Stimulated activated CD4-positive, alpha-beta T cell treated with anti-CD3 and anti-CD28 coated beads, Interleukin-1b, Interleukin-23, amount 100 ng/mL, for 1 hour (primary cell): ENCODE measurements at places on chromosomes 2 and 18.
A peak's percentile ranks its signal among the peaks of the same experiment; 100 is the strongest.

DNA sequence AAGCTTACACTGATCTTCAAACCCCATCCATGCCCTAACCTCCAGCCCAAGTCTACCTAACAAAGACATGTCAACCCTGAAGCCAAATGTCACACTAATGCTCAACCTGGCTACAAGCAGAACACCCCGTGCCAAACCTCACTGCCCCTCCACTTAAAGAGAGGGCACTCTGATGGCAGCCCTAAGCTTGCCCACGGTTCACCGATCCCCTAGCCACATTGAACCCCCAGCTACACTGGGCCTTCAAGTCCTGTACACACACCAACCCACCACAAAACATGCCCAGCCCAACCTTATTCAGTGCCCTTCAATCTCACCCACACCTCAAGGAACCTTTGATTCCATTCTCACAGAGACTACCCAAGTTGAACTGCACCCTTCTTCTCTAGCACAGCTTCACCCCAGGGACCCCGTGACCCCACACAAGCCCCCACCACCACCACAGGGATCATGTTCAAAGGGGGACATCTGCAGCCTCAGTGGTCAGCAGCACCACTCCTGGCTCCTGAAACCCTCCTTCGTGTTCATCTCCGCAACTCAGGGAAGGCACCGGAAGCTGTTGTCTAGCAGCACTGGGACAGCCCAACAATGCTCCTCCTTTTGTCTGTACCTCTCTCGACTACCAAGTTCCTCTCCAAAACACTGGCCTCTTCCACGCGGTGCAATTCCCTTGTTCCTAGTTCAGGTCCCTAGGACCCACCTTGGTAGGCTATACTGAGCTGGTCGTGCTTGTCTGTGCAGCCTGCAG lies 218.8 kb downstream of the CYP26B1 start:
- DNase-seq: no peak

DNA sequence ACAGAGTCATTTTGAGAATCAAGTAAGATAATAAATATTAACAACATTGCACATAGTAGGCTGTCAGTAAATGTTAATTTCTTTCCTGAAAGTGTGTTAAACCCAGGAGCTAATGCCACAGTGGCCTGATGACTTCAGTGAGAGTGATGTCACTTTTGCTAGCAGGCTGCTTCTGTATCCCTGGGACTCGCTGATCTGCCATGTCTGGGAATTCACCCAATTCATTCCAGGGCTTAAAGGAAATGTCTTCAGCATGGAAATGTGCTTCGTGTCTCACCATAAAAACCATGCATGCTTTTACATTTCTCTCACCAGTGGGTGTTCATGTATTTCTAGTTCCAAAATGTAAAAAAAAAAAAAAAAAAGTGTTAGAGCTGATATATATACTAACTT lies 56.8 kb upstream of the MAPRE3 start:
- DNase-seq: no peak

- no peak for DNase-seq
These were observed 107.0 kb downstream of the RAPGEF4 start for GRCh38 chr2:172842511-172843265.

DNA sequence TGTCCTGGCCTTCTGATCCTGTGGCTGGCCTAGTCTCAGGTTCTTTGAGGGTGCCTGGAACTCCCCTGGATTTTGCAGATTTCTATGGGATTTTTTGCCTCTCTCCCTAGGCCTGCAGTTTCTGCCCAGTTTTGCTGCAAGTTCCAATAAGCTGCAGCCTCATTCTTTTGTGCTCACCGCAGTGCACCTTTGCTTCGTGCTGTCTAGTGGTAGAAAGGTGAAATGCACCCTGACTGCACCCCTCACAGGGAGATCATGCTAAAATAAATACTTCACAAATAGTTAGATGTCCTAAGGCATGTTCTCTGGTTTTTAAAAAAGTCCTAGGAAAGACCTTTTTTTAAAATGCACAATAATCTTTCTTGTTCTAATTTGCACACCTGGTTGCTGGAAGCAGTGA lies 72.5 kb downstream of the GNAL start:
- DNase-seq: no peak

- no peak for DNase-seq
These were observed 547.1 kb upstream of the LINC00305 start for GRCh38 chr18:64695851-64696553.

DNA sequence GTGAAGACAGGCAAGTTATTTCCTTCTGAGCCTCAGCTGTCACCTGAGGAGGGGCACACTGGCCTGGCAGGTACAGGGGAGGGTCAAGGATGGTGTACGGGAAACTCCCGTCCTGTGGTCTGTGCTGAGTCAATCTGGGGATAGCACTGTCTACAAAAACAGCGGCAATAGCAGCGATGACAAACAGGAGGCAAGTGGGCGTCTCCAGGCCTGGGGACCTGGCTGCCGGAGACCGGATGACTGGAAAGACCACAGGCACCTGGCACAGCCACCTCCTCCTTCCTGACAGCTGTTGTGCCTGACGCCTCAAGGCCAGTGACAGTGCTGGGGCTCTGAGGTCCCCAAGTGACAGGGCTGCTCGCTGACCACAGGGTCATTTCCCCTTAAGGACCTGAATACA lies 202.1 kb upstream of the HS6ST1 start:
- DNase-seq: no peak

- no peak for DNase-seq
These were observed 446.5 kb downstream of the CCDC85A start for GRCh38 chr2:56630286-56630685.

DNA sequence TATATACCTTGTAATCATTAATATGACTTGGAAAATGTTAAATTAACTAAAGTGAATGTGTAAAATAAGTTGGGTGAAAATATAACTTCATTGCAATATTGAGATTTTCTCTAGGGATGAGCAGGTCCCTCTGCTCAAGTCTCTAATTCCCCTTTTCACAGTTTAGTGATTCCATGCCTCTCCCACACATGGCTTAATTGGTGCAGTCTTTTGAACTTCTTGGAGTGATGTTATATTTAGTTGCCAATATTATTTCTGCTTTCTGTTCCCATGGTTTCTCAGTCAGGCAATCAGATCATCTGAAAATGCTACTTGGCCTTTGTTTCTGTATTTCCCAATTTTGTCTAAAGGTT lies 233.7 kb upstream of the SPOPL start:
- DNase-seq: no peak

GRCh38 chr2:27811768-27812167 lies 40.2 kb downstream of the MRPL33 start:
- DNase-seq: no peak

GRCh38 chr18:33578518-33579348 lies 714 bp downstream of the ASXL3 start:
- no peak for DNase-seq

DNA sequence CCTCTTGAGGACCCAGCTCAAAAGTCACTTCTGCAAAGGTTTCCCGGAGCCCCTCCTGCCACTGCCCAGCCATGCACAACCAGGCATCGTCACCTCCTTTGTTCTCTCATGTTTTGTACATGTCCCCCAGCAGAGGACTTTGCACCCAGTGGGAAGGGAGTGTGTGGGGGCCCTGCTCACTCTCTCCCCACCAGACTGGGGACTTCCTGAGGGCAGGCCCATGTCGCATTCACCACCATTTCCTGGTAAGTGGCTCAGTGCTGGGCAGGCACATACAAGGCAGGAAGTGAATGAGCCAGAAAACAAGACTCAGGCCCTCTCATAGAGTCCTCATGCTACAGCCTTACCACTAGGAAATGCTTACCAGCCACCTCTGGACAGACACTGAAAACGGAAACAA lies 18.9 kb downstream of the MRPL35 start:
- DNase-seq: no peak

DNA sequence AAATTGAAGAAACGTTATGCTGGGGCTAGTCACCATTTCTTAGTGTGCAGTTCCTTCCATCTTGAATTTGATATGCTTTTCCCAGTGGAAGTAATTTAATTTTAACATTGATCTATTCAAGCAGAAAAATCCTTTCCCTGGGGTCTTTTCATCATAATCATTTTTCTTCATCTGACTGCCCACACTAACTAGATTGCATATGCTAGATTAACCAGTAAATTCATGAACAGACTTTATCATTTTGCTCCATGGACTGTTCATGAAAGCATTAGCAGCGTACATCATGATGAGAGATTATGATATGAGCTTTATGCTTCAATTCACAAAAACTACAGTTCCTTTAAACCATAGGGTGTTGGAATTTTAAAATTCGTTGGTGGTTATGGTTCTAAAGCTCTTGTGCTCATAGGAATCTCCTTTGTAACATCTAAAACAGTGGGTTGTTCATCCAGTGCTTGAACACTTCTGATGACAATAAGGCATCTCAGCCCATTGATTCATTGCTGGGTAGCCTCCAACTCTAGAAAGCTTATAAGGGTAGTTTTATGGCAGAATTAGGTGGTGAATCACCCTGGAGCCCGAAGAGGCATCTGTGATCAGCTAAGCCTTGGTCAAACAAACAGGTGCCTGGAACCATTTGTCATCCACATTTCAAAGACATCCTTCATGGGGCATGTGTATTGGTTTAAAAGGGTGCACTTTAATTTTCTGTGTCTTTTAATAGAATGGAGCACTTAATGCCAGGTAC lies 77.2 kb upstream of the NDUFV2 start:
- no peak for DNase-seq

DNA sequence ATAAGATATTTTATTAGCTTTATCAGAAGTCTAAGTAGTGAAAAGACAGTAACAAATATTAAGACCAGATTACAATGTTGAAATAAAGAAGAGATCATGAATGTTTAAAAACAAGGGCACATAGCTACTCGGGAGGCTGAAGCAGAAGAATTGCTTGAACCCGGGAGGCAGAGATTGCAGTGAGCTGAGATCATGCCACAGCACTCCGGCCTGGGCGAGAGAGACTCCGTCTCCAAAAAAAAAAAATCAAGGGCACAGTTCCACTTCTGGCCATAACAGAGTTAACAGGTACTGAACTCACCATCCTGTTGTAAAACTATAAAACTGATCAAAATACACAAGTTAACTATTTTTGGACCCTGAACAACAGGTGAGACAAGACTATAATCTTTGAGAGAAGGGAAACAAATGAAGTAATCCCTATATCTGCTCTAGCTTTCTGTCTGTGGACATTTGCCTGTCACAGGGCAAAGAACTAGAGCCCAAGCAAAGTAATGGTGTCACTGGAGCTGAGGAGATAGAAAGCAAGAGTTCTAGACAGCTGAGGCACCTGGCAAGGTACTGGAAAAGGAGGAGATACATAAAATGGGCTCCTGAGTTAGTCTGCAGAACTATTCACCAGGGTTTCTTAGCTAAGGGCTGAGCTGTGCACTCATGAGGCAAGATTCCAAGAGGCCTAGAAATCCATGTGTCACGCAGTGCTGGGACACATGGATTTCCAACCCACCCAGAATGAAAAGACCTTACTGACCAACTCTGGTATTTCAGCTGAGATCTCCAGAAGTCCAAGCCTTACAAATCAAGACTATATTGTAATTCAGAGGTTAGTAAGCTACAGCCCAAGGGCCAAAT lies 15.2 kb downstream of the MMADHC start:
- DNase-seq: no peak

DNA sequence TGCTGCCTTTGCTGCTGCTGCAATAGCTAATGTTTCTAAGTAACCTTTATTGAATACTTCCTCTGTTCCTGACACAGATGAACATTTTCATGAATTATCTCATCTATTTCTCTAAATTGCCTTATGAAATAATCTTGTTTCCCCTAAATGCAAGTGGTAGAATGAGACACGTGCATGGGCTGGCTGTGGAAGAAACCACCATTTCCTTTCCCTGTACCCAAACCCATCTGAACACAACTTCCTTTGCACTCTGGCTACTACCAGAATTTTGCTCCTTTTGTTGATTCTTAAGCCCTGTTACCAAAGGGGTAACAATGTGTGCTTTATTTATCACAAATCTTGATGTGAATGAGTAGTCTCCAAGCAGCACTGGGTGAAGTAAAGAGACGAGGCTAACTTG lies 29.2 kb downstream of the AKAIN1 start:
- DNase-seq: no peak

DNA sequence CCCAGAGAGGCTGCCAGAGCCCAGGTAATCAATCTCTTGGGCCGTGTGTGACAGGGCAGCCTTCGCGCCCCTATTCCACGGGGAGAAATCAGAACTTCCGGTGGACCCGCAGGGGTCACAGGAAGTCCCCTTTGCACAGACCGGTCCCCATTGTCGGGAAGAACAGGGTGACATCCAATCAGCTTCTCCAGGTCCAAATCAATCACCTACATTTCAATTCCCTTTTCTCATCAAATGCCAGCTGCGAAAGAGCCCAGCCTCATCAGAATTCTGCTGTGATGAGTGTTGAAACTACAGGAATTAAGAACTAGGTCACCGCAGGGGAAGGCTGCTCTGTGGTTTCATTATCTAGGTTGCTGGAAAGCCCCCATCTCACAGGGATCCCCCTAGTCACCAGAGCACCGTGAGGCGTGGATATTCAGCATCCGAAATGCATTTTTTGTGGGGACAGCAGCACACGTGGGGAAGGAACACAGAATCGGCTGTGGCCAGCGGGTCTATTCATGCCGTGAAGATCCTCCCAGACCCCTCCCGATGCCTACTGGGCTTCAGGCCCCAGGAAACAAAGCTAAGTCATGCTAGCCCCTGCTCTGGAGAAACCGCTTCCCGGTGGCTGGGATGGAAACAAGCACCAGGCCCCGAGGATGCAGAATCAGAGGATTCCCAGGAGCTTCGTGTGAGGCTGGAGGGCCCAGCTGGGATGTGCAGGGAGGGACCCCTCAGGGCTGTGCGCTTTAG lies 193.7 kb upstream of the ID2 start:
- DNase-seq: peak; percentile 34

GRCh38 chr2:169275696-169276444 lies 86.5 kb downstream of the LRP2 start:
- no peak for DNase-seq

GRCh38 chr2:12774395-12774727 lies 57.6 kb downstream of the TRIB2 start:
- no peak for DNase-seq

DNA sequence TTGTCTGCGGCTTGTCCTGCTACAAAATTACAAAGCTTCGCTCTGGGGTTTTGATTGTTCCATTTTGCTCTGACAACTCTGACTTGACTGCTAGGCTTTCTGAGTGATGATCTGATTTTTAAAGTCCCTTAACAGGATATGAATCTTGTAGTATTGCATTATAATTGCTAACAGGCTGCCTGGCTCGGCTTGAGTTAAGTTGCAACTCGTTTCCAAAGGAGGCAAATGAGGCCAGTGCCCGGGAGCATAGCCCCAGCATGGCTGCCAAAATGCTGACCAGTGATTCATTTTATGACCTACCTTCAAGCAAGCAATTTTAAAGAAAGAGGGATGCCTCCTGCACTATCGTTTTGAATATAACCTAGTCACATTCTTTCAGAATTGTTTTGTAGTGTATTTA lies 135.4 kb downstream of the COL6A3 start:
- DNase-seq: no peak
